ENCODE measurements at places on chromosomes 3 and 15. TPM values are rescaled to one million over a fixed set of nuclear protein-coding genes. Genes with fewer than 3 reads are reported as not detected.

Gene C3orf85
- total RNA-seq: not detected

Gene ITGA11
- 2.9 TPM for total RNA-seq

Gene EPB42
- not detected for total RNA-seq

Gene ARL6IP5
- total RNA-seq: 89.2 TPM
